ENCODE measurements at places on chromosomes 13 and 19.

- DNase-seq: peak; percentile 57
These were observed 536 bp downstream of the FAM32A start for GRCh38 chr19:16185768-16186123.

- peak; percentile 42 for DNase-seq
These were observed 15.3 kb downstream of the TTYH1 start for GRCh38 chr19:54430306-54431254.

GRCh38 chr19:19262190-19263057 lies 10.7 kb downstream of the TM6SF2 start:
- no peak for DNase-seq

DNA sequence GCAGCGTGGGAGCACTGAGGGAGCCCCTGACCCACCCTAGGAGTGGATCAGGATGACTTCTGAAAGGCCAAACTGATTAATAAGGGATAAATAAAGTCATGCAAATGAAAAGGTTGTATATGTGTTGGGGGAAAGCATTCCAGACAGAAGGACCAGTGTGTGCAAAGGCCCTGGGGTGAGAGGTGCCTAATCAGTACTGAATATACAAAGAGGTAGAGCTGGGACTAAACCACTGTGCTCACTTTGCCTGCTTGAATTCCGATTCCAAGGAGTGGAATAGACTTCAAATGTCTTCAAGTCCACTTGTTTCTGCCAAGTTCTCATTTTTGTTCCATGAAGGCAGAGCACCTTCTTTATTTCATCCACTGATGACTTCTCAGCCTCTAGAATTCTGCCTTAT lies 32.6 kb upstream of the ADGRE1 start:
- no peak for DNase-seq

- DNase-seq: no peak
These were observed 16.5 kb downstream of the KLK4 start for GRCh38 chr19:50894478-50895356.

GRCh38 chr13:50766013-50766412 lies 77.5 kb downstream of the DLEU7 start:
- DNase-seq: no peak

- DNase-seq: no peak
These were observed 4.4 kb upstream of the TEKTIP1 start for GRCh38 chr19:3534375-3535234.

DNA sequence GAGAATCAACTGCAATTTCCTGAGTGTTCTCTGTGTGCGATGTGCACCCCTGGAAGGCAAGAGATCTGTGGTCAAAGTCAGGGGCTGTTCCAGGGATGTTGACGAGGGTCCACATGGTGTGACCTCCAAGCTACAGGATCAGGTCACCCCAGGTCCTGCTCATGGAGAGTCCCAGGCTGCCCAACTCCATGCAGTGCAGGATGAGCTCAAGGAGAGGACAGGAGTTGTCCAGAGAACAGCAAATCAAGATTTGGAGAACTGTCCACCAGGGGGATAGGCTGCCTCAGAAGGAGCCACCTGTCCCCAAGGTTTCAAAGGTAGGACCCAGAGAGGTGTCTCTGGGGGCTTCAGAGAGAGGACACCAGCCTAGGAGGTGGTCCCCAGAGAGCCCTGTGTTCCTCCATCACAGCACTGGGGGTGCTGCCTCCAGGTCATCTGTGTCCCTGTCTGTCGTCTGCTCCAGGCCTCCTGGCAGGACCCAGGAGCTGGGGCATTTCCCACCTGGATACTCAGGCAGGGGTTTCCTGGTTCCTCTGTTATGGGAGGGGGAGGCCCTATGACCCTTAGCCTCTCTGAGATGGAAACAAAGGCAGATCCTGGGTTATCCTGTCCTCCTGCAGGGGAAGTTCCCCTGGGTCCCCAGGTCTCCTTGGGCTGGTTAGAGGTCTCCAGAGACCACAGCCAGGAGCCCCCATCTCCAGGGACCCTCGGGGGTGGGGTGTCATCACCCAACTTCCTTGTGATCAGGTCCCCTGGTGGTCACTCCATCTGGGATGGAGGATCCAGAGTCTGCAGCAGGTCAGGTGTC lies 2.1 kb upstream of the CEACAM7 start:
- no peak for DNase-seq

- DNase-seq: no peak
These were observed at the start of gene PMIS2 for GRCh38 chr19:35585848-35586247. Gene PMIS2, plus strand, starts transcription at chr19:35586173. Its CDS starts 87 bp downstream, at chr19:35586260.

DNA sequence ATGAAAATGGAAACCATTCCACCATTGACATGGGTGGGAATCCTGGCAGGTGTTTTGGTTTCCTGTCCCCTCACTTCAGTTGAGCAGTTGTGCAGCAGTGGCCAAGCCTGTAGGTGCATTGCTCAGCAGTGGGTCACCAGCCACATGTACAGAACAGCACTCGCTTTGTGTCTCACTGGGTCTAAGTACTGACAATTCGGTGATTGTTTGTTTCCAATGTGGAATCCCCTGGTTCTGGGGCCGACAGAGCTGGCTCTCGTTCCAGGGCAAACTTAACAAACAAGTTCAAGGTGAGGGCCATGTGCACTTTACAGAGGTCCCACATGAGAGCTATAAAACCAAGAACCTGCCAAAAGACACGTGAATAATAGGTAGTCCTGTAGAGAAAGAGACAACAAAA lies 54.1 kb upstream of the SPATA13 start:
- DNase-seq: no peak

DNA sequence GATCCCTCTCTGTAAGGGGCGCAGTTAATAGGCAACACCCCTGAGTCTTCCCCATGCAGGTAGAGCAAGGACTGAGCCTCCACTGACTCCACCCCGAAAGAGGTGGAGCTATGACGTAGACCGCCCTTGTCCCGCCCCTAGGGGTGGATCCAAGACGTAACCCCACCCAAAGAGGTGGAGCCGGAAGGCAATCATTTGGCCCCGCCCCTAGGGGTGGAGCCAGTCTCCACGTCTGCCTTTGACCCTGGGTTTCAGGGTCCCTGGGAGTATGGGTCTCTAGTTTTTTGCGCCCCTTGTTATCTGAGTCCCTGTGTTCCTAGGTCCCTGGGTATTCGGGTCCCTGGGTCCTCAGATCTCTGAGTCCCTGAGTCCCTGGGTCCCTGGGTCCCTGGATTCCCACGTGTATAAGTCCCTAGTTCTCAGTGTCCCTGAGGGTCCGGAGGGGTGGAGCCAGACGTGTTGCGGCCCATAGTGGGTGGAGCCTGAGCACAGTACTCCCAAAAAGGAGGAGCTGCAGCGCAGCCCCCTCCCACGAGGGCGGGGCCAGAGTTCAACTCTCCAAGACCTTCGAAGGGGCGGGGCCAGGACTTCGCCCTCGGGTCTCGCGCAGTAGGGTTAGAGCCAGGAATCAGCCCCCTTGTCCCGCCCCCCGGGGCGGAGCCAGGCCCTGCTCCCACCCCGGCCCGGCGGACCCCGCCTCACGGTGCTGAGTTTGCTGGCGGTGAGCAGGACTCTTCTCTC lies 5.3 kb downstream of the DENND1C start:
- DNase-seq: peak; percentile 74

GRCh38 chr13:44487989-44488388 lies 88.1 kb downstream of the TSC22D1 start:
- DNase-seq: no peak

GRCh38 chr19:3389446-3389778 lies 23.0 kb downstream of the NFIC start:
- DNase-seq: no peak

DNA sequence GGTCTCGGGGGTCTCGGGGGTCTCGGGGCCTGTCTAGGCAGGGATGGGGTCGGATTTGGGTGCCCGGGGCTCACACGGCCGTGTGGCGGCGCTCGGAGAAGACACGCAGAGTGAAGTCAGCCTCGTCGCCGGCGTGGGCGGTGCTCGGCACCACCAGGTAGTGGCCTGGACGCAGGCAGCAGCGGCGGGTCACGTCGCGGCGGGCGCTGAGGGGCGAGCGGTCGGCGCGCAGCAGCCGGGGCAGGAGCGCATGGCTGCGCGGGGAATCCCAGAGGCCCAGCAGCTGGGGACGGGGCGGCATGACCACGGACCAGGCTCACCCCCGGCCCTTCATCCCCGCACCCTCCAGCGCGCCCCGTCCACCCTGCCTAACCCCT lies 8.2 kb downstream of the CAPN12 start:
- peak; percentile 65 for DNase-seq

- no peak for DNase-seq
These were observed 68.6 kb upstream of the FGF14 start for GRCh38 chr13:102470283-102470917.

- peak; percentile 43 for DNase-seq
These were observed 4.3 kb upstream of the NAXD start for GRCh38 chr13:110610955-110611595.

DNA sequence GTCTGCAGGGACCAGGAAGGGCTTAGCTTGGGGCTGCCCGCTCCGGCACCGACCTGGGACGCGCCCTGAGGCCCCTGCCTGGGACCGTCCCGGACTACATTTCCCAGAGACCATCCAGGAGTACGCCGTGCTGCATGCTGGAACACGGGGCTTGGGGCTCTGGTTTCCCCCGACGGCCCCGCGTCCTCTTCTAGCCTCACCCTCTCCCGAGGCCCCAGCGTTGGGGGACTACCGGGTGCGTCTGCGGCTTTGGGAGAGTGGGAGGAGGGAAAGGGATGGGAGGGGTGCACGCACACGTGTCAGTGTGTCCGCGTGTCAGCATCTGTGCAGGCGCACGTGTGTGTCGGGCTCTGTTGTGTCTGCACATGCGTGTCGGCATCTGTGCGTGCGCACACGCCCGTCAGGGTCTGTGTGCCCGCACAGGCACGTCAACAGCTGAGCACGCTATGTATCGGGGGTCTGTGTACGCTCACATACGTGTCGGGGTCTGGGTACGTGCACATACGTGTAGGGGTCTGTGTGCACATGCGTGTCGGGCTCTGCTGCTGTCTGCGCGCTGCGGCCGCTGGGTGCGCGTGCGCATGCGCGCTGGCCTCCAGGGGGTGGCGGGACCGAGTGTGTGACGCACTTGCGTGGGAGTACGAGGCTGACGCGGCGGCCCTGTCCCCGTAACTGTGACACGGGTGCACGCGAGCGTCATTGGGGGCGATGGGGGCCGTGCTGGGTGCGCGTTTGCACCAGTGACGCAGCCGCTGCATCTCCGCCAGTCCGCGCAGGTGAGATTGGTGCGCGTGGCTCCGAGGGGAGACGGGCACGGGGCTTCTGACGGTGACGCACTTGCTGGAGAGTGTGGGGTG lies at the start of gene ZNF331:
TSS of gene ZNF331 (plus strand) at position 625 of the 857 bp plus-strand sequence. CDS start 31,232 bp downstream, outside the sequence.
- peak; percentile 85 for DNase-seq

GRCh38 chr13:26538363-26539317 lies 18.8 kb upstream of the WASF3 start:
- no peak for DNase-seq

GRCh38 chr13:68347220-68347619 lies 1117.1 kb upstream of the PCDH9 start:
- no peak for DNase-seq

DNA sequence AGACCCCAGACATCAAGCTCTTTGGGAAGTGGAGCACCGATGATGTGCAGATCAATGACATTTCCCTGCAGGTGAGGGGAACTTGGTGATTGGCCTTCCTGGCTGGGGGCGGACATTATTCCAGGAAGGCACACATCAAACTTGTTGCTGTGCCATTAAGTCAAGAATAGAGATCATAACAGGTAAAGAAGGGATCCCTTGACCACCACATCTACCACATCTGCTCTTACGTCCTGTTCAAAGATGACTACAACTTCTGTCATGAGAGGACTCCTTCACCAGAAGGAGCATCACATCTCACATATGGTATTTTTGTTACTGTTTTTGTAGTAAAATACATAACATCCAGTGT lies 1.1 kb downstream of the RPS5 start:
- DNase-seq: no peak

GRCh38 chr13:76048675-76049375 lies 412.7 kb downstream of the LMO7 start:
- no peak for DNase-seq

DNA sequence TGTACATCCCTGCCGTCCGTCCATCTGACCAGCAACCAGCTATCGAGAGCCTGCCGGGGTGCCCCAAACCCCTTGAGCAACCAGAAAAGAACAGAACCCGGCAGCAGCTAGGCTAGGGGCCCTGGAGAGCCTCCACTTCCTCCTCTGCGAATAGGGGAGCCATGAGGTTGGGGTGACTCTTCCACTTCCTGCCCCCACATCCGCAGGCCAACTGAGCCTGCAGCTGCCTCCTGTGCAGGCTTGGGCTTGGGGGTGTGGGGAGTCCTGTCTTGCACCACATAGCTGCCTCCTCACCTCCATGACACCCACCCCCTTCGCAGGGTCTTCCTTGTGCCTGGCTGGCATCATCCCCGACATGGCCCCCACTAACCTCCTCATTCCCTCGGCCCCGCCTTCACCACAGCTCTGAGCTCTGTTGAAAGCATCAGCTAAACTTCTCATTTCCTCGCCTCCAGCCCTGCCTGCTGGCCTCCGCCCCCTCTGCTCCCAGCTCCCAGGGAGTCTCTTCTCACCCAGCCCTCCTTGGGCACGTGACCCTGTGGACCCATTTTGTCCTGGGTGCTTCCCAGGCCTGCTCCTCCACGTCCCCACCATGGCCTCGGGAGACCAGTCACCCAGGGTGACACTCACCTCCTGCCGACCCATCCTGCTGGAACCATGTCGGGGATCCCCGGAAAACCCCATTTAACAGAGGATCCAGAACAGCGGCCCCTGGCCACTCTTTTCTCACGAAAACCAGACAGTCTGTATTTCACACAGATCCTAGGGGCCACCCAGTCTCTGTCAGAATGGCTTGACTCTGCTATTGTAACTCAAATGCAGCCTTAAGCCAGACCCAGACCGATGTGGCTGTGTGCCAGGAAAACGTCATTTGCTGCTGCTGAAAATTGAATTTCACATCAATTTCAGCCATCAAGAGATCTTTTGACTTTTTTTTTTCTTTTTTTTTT lies 50.4 kb downstream of the MYO9B start:
- DNase-seq: peak; percentile 90

- no peak for DNase-seq
These were observed 675.3 kb upstream of the SGCG start for GRCh38 chr13:22505489-22505888.

- DNase-seq: no peak
These were observed 33.7 kb downstream of the ZNF493 start for GRCh38 chr19:21430675-21431074.

- DNase-seq: no peak
These were observed 306.2 kb downstream of the ATP8A2 start for GRCh38 chr13:25677956-25678355.

DNA sequence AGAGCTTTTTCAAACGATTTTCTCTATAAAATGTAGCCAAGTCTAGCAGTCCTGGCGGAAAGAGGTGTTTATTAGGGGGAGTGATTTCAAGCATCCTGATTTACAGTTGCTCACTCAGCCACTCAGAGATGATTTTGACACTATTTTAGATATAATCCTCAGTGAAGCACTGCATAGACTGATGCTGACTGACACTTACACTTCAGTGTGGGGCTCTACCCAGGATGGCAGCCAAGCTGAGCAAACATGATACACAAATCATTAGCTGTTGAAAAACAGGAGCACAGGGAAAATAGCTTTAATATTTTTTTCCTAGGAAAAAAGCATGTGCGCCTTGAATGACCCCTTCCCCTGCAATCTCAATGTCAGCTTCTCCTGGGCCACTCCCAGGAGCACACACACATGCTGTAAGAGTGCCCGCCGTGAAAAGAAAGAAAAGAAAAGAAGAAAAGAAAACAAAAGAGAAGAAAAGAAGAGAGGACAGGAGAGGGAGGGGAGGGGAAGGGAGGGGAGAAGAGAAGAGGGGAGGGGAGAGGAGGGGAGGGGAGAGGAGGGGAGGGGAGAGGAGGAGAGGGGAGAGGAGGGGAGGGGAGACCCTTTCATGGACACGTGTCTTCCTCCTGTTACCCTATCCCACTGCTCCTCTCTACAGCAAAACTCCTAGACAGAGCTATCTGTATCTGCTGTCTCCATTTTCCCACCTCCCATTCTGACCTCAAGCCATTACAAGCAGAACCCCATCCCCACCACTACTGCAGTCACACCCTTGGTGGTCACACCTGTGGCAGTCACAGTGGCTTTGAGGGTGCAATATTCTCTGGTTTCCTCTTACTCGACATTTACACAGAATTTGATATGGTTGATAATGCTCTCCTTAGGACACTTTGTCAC lies 36.4 kb downstream of the RCBTB2 start:
- peak; percentile 86 for DNase-seq

All from activated CD4-positive, alpha-beta memory T cell treated with anti-CD3 and anti-CD28 coated beads, Interleukin-2, amount 10 ng/mL, durations not matched to agents 7 days and 5 days (primary cell).